ENCODE measurements at places on chromosomes 1 and 21. TPM values are rescaled to one million over a fixed set of nuclear protein-coding genes. Genes with fewer than 3 reads are reported as not detected.

Gene PDE4B
- 10.5 TPM for total RNA-seq

Gene TFF1
- not detected for total RNA-seq

Gene PROK1
- not detected for total RNA-seq

Gene KANK4
- not detected for total RNA-seq

Gene SLC25A24
- 28.8 TPM for total RNA-seq

Gene IL22RA1
- total RNA-seq, result not detected

Gene CD5L
- total RNA-seq, result not detected

Gene ST6GALNAC3
- 0.16 TPM for total RNA-seq

Gene DDR2
- total RNA-seq, result 65.0 TPM

Gene LORICRIN
- not detected for total RNA-seq

Gene OR6K3
- total RNA-seq, result not detected

Gene CNR2
- not detected for total RNA-seq

Gene RPS6KA1
- 3.2 TPM for total RNA-seq

Gene ARHGAP30
- total RNA-seq, result 1.8 TPM

Gene DNAH14
- 2.7 TPM for total RNA-seq

Gene PLA2G2D
- not detected for total RNA-seq

Gene ROR1
- 35.4 TPM for total RNA-seq

Gene RCC1
- 22.6 TPM for total RNA-seq

Gene GNG4
- total RNA-seq, result not detected

Gene AIRE
- not detected for total RNA-seq

Gene IQCC
- total RNA-seq, result 1.3 TPM

Gene BCL10
- total RNA-seq, result 23.1 TPM

Gene TMEM240
- 7.0 TPM for total RNA-seq

Gene FAM177B
- total RNA-seq, result not detected

Gene S100A14
- total RNA-seq, result not detected

Gene MR1
- total RNA-seq, result 11.0 TPM

Gene TAS1R1
- not detected for total RNA-seq

Gene AMY2A
- total RNA-seq, result not detected

Gene MNDA
- not detected for total RNA-seq

Gene PLEKHN1
- total RNA-seq, result not detected

Gene EPHB2
- total RNA-seq, result 0.97 TPM

Gene PRAMEF12
- total RNA-seq, result not detected

Gene LAMC2
- total RNA-seq, result 4.3 TPM

Gene C1orf53
- total RNA-seq, result 40.5 TPM

Gene RAB25
- total RNA-seq, result not detected

Gene PAQR7
- total RNA-seq, result 7.3 TPM

Gene GBP1
- 14.6 TPM for total RNA-seq

Gene IGSF3
- total RNA-seq, result 7.4 TPM

Gene HHIPL2
- total RNA-seq, result 1.1 TPM

Gene LRRC42
- 41.0 TPM for total RNA-seq

Gene LCE2A
- total RNA-seq, result not detected

Gene IRF6
- 0.32 TPM for total RNA-seq

Gene C1QB
- not detected for total RNA-seq

Gene LCE1B
- not detected for total RNA-seq

Gene SH3BGR
- 3.6 TPM for total RNA-seq

Gene CFAP74
- not detected for total RNA-seq

Gene KCNE1
- total RNA-seq, result not detected

Gene GTF2B
- total RNA-seq, result 30.5 TPM

Gene MOB3C
- total RNA-seq, result 8.9 TPM

Gene CRYAA
- total RNA-seq, result not detected

Measured in cardiac atrium fibroblast (primary cell).